ENCODE measurements at places on chromosomes 6 and 20.

DNA sequence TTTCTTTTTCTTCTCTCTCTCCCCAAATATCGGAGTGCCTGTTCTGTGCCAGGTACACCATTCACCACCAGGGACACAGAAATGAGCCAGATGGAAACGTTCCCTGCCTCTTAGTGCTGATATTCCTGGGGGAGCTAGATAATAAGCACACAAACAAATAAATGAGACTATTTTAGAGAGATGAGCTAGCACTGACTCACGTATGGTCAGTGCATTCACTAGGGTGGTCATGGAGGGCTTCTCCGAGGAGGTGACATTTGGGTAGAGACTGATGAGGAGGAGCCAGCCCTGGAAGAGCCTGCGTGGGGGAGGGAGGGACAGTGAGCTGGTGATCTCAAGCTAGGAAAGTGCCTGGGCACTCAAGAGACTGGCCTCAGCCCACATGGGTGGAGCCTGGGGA is 252.3 kb upstream of the KCNG1 start:
- H3K27ac ChIP-seq, result no peak overlapping the region
- peaks cover 40% of the 10 kb centered on the region for H3K27me3 ChIP-seq
- H3K4me1 ChIP-seq, result no peaks in the 10 kb centered on the region

DNA sequence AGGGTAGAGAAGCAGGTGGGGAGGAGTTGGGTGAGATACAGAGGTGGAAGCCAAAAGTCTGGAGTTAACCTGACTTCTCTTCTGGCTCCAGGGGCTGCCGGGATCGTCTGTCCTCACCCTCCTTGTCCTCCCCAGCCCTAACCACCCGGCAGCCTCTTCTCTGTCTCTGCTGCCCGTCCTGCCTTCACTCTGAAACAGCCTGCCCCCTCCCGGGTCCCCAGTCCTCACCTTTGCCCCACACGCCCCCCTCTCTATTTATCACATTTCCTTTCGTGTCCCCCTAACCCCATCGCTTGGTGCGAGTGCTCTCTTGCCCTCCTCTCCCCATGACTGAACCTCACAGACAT is 5.7 kb downstream of the RING1 start:
- H3K36me3 ChIP-seq, result peaks cover 18% of the 10 kb centered on the region
- H3K27me3 ChIP-seq, result peaks cover 44% of the 10 kb centered on the region
- no peak for DNase-seq
- H3K4me1 ChIP-seq, result peaks cover 25% of the 10 kb centered on the region
- H3K27ac ChIP-seq, result no peak overlapping the region

- peak overlapping the region; percentile 72 for H3K4me3 ChIP-seq
- H3K27me3 ChIP-seq, result no peaks in the 10 kb centered on the region
- peak; percentile 65 for DNase-seq
- no peaks in the 10 kb centered on the region for H3K36me3 ChIP-seq
- peak overlapping the region; percentile 32 for H3K27ac ChIP-seq
Measured at GRCh38 chr20:25750765-25751696, 54.4 kb upstream of the ZNF337 start.

DNA sequence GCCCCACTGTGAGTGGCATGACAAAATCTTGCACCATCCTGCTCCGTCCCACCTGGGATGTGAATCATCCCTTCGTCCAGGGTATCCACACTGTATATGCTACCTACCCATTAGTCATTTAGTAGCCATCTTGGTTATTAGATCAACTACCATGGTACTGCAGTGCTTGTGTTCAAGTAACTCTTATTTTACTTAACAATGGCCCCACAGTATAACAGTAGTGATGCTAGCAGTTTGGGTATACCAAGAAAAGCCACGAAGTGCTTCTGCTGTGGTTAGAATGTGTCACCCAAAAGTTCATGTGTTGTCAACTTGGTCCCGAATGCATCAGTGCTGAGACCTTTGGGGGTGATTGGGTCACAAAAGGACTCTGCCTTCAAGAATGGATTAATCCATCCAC is 11.7 kb downstream of the OSER1 start:
- peak overlapping the region; percentile 4 for H3K4me3 ChIP-seq
- peak; percentile 80 for DNase-seq
- H3K36me3 ChIP-seq, result peaks cover 56% of the 10 kb centered on the region
- peak overlapping the region; percentile 85 for H3K27ac ChIP-seq
- H3K27me3 ChIP-seq, result no peaks in the 10 kb centered on the region

DNA sequence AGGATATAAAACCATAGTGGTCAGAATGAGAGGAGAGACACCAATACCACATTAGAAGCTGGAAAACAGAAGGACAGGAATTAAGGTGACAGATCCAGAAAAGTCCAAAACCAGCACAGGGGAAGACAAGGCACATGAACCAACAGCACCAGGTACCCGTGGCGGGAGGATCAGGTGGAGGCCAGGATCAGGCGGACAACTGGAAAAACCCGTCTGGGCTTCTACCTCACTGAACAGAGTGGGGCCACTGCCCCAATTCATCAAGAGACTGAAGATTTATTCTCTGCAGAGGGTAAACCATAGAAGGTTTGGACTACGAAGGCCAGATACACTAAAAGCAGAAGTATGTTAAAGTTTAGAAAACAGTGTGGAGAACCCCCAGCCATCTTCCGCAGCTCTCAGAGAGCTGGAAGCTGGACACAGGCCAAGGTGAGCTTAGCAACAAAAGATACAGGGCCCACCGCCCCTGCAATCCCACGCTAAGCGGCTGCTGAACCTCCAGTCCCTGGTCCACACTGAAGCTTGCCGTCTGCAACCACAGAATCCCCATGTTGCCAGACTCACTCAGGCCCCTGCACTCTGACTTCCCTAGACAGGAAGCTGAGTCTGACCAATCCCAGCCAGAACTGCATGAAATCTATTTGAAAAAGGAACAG is 29.9 kb downstream of the ABHD12 start:
- H3K27ac ChIP-seq, result no peak overlapping the region
- no peaks in the 10 kb centered on the region for H3K27me3 ChIP-seq
- H3K4me3 ChIP-seq, result no peak overlapping the region
- DNase-seq, result no peak
- H3K4me1 ChIP-seq, result peaks cover 9% of the 10 kb centered on the region

DNA sequence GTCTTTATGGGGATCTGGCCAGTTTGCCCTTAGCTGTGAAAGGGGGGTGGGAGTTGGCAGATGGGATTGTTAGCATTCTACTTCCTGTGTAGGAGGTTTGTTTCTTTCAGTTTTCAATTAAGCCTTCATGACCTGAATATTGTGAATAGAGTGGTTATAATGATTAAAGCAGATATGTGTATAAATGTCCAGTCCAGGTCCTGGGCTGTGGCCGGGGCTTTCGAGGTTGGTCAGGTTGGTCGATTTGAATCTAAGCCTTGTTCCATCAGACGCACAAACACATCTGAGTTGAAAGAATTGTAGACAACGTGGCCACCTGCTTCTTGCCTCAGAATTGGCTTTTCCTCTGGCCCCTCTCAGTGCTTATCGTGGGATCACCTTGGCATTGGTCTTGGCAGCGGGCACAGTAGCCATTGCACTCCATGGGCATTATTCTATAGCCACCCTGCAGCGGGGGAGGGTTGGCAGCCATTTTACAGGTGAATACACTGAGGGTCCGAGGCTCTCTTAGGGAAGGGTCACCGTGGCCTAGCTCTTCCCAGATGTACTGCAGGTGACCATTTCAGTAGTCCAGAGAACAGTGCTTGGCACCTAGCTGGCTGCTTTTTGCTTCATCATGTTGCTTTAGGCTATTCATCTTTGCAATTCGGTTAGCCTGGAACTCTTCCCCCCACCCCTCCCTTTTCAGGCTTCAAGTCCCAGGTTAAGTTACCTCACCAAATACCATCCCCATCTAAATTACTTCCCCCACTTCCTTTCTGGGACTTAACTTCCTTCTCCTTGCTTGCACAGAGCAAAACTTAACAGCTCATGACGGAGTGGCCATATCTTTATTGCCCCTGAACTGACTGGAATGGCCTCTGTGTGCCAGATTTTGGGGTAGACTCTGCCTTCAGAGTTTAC is 1.1 kb downstream of the RNF114 start:
- peaks cover 18% of the 10 kb centered on the region for H3K36me3 ChIP-seq
- peak overlapping the region; percentile 93 for H3K27ac ChIP-seq
- H3K4me1 ChIP-seq, result peaks cover 50% of the 10 kb centered on the region
- H3K4me3 ChIP-seq, result peak overlapping the region; percentile 94

DNA sequence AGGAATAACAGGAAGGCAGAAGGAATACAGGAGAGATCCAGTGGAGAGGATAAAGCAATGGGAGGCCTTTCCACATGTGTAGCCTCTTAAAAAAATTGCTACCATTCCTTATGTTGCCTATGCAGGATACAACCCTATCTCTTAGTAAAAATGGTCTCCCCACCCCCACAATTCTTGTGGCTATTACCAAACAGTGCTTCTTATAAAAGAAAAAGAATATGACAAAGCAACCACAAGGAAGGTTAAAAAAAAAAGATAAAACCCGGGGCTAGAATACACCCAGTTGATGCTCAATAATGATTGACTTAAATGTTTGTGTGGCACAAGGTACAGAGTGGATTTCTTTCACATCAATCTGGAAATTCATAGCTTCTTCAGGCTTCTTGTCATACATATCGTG is 250.9 kb downstream of the HIVEP2 start:
- no peak for DNase-seq
- peaks cover 11% of the 10 kb centered on the region for H3K4me1 ChIP-seq
- no peak overlapping the region for H3K27ac ChIP-seq
- no peaks in the 10 kb centered on the region for H3K36me3 ChIP-seq
- no peak overlapping the region for H3K4me3 ChIP-seq
- H3K27me3 ChIP-seq, result peaks cover 3% of the 10 kb centered on the region

DNA sequence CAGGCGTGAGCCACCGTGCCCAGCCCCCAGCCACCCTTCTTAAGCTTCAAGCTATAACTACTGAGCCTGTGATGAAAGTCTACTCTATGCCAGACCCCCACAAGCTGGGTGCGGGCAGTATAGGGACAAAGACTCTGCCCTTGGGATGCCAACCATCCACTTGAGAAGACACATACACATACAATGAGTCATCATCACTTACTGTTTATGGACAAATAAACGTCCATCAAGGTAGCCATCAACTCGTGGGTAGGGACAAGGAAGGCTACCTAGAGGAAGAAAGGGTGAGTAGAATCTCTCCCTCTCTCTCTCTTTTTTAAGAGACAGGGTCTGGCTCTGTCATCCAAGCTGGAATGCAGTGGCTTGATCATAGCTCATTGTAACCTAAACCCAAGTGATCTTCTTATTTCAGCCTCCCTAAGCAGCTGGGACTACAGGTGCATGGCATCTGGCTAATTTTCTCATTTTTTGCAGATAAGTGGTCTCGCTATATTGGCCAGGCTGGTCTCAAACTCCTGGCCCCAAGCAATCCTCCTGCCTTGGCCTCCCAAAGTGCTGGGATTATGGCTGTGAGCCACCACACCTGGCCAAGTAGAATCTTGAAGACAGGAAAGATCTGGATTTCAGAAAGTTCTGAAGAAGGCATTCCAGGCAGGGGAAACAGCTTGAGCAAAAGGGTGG is 2.6 kb upstream of the TP53INP2 start:
- peaks cover 16% of the 10 kb centered on the region for H3K4me1 ChIP-seq
- H3K36me3 ChIP-seq, result no peaks in the 10 kb centered on the region
- H3K27ac ChIP-seq, result no peak overlapping the region
- H3K4me3 ChIP-seq, result no peak overlapping the region
- peaks cover 23% of the 10 kb centered on the region for H3K27me3 ChIP-seq

DNA sequence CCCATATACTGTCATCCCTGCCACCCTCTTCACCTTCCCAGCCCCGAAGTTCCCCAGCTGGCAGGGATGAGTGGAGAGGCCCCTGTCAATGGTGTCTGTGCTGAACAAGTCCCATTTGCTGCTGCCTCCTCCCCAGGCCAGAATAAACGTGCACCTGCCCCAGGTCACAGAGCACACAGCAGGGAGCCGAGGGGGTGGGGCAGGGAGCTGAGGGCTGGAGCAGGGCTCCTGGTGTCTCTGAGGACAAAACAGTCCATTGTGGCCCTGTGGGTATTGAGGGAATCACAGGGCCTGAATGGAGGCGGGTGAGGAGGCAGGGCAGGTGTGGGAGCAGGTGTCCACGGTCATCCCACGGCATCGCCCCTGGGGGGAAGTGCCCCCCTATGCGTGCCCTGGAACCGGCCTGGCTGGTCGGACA is 55.8 kb downstream of the SNAI1 start:
- H3K36me3 ChIP-seq, result no peaks in the 10 kb centered on the region
- no peaks in the 10 kb centered on the region for H3K4me1 ChIP-seq
- no peak overlapping the region for H3K27ac ChIP-seq
- H3K4me3 ChIP-seq, result no peak overlapping the region

DNA sequence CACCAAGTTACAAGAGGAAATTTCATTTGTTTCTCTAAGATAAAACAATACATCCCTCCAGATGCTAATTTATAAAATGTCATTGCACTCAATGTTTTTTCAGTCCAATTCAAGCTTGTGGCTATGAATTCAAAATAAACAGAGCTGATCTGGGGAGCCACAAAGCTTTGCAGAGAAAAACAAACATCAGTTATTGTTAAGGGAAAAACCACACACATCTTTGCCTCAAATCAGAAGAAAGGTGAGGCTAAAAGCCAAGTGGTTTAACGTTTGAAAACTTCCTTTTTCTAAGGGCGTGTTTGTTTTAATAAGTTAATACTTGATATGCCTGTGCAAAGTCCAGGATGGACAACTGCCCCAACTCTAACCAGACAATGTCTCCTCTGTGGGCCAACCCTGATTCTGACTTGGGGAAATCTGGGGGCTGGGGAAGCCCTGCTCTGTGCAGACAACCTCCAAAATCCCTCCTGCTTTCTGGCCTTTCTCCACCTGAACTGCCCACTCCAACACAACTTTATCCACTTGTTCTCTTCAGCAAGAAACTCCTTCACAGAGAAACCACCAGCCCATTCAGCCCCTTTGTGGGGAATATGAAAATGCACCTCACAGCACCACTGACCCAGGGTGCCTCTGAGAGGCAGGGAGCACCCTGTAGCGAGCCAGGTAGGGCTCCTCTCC is 44.6 kb upstream of the NT5E start:
- peaks cover 67% of the 10 kb centered on the region for H3K4me1 ChIP-seq
- no peak overlapping the region for H3K4me3 ChIP-seq
- no peaks in the 10 kb centered on the region for H3K27me3 ChIP-seq
- no peak for DNase-seq

- no peaks in the 10 kb centered on the region for H3K4me1 ChIP-seq
- H3K4me3 ChIP-seq, result no peak overlapping the region
- no peak for DNase-seq
Measured at GRCh38 chr6:153101461-153101860, 29.6 kb downstream of the RGS17 start.

GRCh38 chr6:31559606-31559957 is 12.2 kb downstream of the NFKBIL1 start:
- peak overlapping the region; percentile 82 for H3K27ac ChIP-seq
- peaks cover 35% of the 10 kb centered on the region for H3K36me3 ChIP-seq
- peaks cover 27% of the 10 kb centered on the region for H3K27me3 ChIP-seq
- H3K4me3 ChIP-seq, result peak overlapping the region; percentile 26

DNA sequence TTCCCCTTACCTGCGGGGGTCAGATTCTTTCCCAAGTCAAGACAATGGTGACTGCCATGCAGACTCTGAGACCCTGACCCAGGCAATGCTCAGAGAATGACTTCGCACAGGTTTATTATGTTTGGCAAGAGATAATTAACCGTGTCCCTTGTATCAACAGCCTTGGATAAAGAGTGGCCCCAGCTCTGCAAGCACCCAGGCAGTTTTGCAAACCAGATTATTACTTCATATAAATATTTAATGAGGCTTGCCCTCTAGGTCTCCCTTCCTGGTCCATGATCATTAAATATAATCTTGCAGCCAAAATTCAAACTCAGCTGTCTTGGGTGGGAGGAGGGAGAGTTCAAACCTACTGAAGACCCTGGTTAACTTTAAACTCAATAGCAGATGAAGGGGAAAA is 156.5 kb downstream of the ANKRD60 start:
- H3K36me3 ChIP-seq, result no peaks in the 10 kb centered on the region
- peaks cover 4% of the 10 kb centered on the region for H3K4me1 ChIP-seq
- H3K4me3 ChIP-seq, result no peak overlapping the region
- DNase-seq, result no peak

Data from activated CD8-positive, alpha-beta memory T cell treated with anti-CD3 and anti-CD28 coated beads, Interleukin-2, amount 10 ng/mL, durations not matched to agents 7 days and 5 days (primary cell).